Panc1 (cell line): ENCODE measurements at places on chromosomes 2 and 18. TPM values are rescaled to one million over a fixed set of nuclear protein-coding genes. Genes with fewer than 3 reads are reported as not detected.

PAX3 gene
- not detected for total RNA-seq

PIK3C3 gene
- total RNA-seq: 23.9 TPM

SOX11 gene
- not detected for total RNA-seq

MEP1B gene
- total RNA-seq: 0.28 TPM

C2orf15 gene
- 1.5 TPM for total RNA-seq

GREB1 gene
- total RNA-seq: 0.90 TPM

ARHGAP25 gene
- total RNA-seq: 0.49 TPM

ARHGEF4 gene
- total RNA-seq: 0.80 TPM

DQX1 gene
- 0.41 TPM for total RNA-seq

TYW5 gene
- 7.1 TPM for total RNA-seq

TLK1 gene
- total RNA-seq: 92.9 TPM

ZBTB7C gene
- 0.03 TPM for total RNA-seq

FSIP2 gene
- 0.03 TPM for total RNA-seq

DSG4 gene
- total RNA-seq: not detected

HDHD2 gene
- 24.6 TPM for total RNA-seq

IL1RN gene
- not detected for total RNA-seq

ABHD1 gene
- 0.46 TPM for total RNA-seq

FEV gene
- not detected for total RNA-seq

VAMP5 gene
- total RNA-seq: 21.3 TPM

UGT1A4 gene
- not detected for total RNA-seq

DDX18 gene
- total RNA-seq: 82.0 TPM

COL3A1 gene
- 6.9 TPM for total RNA-seq

SERPINB13 gene
- total RNA-seq: not detected

CFAP65 gene
- 0.33 TPM for total RNA-seq

EPG5 gene
- total RNA-seq: 12.9 TPM

TPO gene
- total RNA-seq: not detected

IL36G gene
- total RNA-seq: not detected

HOXD8 gene
- not detected for total RNA-seq

ABCB6 gene
- total RNA-seq: 19.0 TPM

CROCC2 gene
- 0.23 TPM for total RNA-seq

CCL20 gene
- total RNA-seq: not detected

SETBP1 gene
- total RNA-seq: 0.23 TPM

RAX gene
- total RNA-seq: not detected

ABCG5 gene
- 0.05 TPM for total RNA-seq

SNRNP200 gene
- 231 TPM for total RNA-seq

KYNU gene
- not detected for total RNA-seq

SOWAHC gene
- 23.4 TPM for total RNA-seq

OSBPL6 gene
- 2.1 TPM for total RNA-seq

TUBA3E gene
- total RNA-seq: not detected

HAAO gene
- total RNA-seq: 0.74 TPM

SFTPB gene
- 5.6 TPM for total RNA-seq

LYPD1 gene
- 0.21 TPM for total RNA-seq

PSMA8 gene
- not detected for total RNA-seq

DNER gene
- total RNA-seq: 0.31 TPM

MARS2 gene
- total RNA-seq: 8.7 TPM

IL1RL2 gene
- not detected for total RNA-seq

CREG2 gene
- 0.21 TPM for total RNA-seq
